ENCODE measurements at places on chromosomes 5 and 9.

DNA sequence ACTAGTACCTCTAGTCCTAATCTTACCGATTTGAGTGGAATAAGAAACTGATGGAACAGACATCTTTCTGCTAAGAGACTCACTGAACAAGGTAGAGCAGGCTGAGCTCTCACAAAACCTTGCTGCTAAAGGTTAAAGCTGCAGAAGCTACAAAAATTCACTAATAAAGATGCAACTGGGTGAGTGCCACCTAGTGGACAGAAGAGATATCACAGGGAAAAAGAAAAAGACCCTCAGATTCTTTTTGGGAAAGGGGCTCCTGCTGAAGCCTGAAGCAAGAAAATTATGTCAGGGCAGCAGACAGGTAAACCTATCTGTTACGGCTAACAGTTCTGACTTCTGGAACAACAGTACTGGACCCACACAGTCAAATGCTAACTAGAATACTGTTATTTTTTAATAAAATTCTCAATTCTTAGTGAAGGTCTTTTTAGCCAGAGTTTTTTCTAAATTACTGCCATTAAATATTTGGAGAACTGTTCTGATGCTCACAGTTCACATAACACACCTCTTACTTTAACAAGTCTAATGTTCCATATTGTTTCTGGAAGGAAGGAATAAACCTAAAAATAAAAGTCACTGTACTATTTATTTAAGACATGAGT, 51.2 kb downstream of the DIAPH1 start:
- no peak for DNase-seq

- no peak for DNase-seq
Observed at GRCh38 chr5:133285583-133286021, 233.8 kb downstream of the HSPA4 start.

DNA sequence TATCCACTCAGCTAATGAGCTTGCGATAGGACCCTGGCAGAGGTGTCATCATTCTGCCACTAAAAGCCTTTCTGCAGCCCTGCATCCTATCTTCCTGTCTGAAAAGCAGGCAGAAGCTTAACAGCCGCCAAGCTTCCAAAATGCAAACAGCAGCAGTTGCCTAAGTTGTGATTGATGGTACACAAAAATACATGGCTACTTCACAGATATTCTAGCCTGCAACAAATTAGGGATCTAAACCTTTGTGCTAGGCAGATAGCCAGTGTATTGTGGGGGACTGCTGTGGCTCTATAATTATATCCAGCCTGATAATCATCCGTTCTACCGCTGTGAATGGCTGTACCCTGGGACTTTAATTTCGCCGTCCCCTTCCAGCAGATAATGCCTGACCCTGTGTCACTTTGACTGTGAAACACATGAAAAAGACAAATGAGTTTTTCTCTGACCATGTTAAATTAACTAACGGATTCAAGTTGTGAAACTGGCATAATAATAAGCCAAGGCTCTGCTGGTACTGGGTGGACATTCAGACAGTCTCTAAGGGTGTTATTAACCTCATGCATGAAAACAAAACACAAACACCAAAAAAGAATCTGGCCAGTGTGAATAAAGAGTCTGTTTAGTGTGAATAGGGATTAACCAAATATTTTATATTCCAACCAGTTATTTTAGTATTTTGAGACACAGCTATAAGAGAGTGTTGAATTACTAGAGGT, 45.9 kb downstream of the SEMA6A start:
- DNase-seq, result no peak

- no peak for DNase-seq
Observed at GRCh38 chr5:135100431-135100830, 66.4 kb upstream of the PITX1 start.

Measured in DMS 273 treated with DMSO at 0.1 percent for 48 hours (cell line).